ENCODE measurements at places on chromosomes 7 and 10.

GRCh38 chr10:110513949-110514348 lies 16.2 kb downstream of the DUSP5 start:
- DNase-seq: no peak

DNA sequence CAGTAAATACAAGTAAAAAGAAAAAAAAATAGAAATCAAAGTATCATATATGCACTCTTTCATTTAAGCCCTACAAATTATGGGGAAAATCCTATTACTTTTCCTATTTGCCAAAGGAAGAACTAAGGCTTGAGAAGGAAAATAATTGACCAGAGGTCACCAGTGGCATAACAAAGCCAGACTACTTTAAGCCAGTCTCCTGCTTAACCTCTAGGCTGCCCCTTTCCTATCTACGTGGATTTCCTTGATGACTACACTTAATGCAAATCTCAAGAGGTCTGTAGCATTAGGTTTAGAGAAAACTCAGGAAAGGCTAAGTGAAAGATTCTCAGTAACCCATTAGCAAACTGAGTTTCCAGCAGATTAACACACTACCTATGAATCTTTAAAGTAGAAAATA lies 49.8 kb downstream of the TPK1 start:
- no peak for DNase-seq

- no peak for DNase-seq
These were observed 764 bp upstream of the TCF7L2 start for GRCh38 chr10:112949143-112949823.

DNA sequence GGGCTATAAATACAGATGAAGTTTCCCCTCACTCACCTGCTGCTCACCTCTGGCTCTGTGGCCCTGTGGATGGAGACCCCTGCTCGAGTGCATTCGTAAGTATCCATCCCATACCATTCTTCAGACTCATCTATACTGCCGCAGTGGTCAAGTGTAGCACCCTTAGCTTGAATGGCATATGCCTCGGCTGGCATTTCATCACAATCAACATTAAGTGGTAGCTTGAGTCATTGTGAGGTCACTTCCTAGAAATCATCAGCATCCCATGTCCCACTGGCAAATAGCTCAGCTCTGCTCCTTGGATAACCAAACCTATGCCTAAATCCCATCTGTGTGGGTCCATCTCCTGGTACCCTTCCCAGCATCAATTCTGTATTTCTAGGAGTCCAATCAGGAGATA lies 38.2 kb downstream of the MDH2 start:
- DNase-seq: no peak

DNA sequence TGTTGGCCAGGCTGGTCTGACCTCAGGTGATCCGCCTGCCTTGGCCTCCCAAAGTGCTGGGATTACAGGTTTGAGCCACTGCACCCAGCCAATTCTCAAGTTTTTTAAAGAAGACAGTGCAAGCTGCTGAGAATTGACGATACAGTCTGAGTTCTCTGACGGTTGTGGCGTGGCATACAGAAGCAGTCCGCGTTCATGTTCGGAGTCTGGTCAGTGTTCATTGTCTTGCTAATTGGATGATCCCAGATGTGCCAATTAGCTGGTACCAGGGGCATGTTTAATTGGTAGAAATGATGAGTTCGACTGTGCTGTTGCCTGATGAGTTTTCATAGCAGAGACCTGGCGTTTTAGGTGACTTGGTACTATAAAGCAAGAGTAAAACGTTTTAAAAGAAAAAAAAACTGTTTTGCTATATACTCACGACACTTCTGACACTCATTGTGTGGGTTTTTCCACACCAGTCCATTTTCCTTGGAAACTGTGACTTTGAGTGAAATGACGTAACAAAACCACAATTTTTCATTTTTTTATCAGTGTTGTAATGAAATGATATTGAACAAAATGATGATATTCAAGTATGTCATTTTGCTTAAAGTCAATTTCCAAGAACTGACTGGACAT lies 32.3 kb downstream of the CAMK1D start:
- no peak for DNase-seq

DNA sequence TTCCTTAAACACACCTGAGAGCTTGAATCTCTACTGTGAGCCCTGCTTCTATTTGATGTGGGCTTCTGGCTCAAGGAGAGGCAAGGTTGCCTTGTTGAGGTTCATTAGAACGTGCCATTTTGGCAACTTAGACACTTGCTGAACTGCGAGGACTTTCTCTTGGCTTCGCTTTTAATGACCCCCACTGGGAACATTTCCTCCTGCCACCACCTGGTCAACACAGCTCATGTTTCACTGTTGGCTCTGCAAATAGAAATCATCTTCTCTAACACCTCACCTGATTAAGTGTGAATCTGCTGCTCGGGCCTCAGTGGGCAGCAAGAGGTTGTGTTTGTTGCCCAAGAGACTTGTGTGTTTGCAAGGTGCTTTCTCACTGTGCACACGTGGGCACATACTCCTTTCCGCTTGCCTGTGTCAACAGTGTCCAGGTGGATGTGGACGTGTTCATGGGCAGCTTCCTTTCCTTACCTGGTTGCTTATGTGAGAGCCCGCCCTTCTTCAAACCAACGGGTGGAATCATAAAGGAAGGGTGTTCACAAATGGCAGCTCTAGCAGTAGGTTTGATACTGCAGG lies 147.0 kb downstream of the NRP1 start:
- no peak for DNase-seq

GRCh38 chr10:14587540-14588083 lies 187.1 kb downstream of the FAM107B start:
- DNase-seq: no peak

DNA sequence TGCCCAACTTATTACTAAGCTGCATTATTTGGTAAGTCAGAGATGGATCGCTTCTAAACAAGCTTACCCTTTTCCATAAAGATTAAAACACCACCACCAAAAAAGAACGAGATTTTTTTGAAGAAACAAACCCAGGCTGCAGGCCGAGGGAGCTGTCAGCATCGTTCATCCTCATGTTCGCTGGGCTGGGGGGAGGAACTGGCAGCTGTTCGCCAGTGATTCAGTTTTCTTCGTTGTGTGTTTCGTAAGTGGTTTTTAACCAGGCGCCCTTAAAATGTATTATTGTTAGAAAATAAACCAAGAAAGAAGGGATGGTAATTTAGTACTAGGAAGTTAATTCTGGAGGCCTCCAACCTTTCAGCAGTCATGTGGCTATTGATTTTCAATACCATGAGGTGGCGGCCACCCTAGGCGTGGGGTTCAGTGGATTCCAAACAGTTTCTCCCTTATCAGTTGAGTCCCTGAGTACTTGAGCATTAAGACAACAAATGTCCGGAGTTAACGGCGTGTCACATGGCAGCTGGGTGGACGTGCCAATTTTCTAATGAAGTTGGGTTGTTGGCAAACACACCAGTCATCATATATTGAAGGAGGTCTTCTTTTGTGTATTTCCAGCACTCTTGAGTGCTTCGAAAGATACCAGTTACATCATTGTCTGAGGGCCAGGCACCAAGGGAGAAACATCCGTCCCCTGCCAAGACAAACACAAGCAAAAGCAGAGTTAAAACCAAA lies 173.2 kb downstream of the EBF3 start:
- DNase-seq: no peak

DNA sequence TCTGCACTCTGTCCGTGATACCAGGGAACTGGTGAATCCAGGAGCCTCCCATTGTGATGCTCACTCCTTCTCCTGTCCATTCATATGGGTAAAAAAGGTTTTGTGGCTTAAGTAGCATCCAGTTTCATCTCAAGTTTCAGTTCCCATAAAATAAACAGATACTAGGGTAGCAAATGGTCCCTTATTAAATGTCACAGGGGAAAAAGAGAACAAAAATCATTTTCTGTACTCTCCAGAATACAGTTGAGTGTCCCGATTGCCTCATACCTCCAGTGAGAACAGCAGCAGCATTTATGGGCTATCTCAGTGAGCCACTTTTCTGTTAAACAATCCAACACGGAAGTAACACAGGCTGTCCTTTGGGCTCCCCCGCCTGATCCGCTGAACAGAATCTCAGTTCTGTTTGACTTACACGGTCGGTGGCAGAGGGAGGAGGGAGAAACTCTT lies 179.6 kb downstream of the CELF2 start:
- DNase-seq: no peak

- DNase-seq: no peak
These were observed 73.4 kb downstream of the ABI1 start for GRCh38 chr10:26787362-26787761.

GRCh38 chr10:92382631-92383030 lies 91.7 kb downstream of the MARCHF5 start:
- no peak for DNase-seq

- no peak for DNase-seq
These were observed 8.1 kb upstream of the ADAP1 start for GRCh38 chr7:962401-963081.

GRCh38 chr7:106019470-106019820 lies 56.4 kb downstream of the CDHR3 start:
- DNase-seq: no peak

- no peak for DNase-seq
These were observed 61.9 kb downstream of the COL13A1 start for GRCh38 chr10:69863580-69863979.

Data from stimulated activated CD4-positive, alpha-beta T cell treated with anti-CD3 and anti-CD28 coated beads, TNF-alpha, amount 100 ng/mL, for 24 hours (primary cell).